Hindlimb muscle (tissue), 1 donor: ENCODE measurements at places on chromosomes 2 and 18.
A peak's percentile ranks its signal among the peaks of the same experiment; 100 is the strongest.

- no peak for DNase-seq
Measured at GRCh38 chr2:8086796-8087479, 594.9 kb upstream of the ID2 start.

GRCh38 chr2:215738351-215738750 lies 275.0 kb downstream of the MREG start:
- DNase-seq, result no peak

- peak; percentile 4 for DNase-seq
Measured at GRCh38 chr2:229715895-229716507, 1.6 kb upstream of the DNER start.

GRCh38 chr2:182740701-182741100 lies 24.6 kb downstream of the DNAJC10 start:
- no peak for DNase-seq

DNA sequence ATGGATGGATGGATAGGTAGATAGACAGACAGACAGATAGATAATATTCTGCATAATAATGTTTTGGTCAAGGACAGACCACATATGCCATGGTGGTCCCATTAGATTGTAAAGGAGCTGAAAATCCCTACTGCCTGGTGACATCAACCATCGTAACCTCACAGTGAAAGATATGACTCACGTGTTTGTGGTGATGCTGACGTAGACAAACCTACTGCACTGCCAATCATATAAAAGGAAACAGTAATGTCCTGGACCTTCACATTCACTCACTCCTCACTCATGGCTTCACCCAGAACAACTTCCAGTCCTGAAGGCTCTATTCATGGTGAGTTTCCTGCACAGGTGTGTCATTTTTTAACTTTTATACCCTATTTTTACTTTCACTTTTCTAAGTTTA lies 202.9 kb upstream of the TPO start:
- DNase-seq, result no peak

- no peak for DNase-seq
Measured at GRCh38 chr2:45180033-45180746, 170.9 kb upstream of the SIX2 start.

- no peak for DNase-seq
Measured at GRCh38 chr18:73688161-73688560, 459.5 kb downstream of the FBXO15 start.

- DNase-seq, result no peak
Measured at GRCh38 chr2:20313659-20314058, 37.0 kb downstream of the PUM2 start.

DNA sequence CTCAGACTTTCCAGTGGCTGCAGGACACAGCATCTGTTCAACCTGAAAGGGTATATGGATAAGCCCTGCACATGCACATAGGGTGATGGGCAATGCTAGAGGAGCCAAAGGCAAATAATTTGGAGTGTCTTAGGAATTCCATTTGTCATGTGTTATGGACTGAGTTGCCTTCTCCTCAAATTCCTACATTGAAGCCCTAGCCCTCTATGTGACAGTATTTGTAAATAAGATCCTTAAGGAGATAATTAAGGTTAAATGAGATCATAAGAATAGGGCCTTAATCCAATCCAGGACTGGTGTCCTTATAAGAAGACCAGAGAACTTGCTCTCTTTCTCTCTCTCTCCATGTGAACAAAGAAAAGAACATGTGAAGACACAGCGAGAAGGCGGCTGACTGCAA lies 42.9 kb upstream of the CREG2 start:
- DNase-seq, result no peak

- no peak for DNase-seq
Measured at GRCh38 chr2:105382177-105382576, 16.7 kb downstream of the FHL2 start.

DNA sequence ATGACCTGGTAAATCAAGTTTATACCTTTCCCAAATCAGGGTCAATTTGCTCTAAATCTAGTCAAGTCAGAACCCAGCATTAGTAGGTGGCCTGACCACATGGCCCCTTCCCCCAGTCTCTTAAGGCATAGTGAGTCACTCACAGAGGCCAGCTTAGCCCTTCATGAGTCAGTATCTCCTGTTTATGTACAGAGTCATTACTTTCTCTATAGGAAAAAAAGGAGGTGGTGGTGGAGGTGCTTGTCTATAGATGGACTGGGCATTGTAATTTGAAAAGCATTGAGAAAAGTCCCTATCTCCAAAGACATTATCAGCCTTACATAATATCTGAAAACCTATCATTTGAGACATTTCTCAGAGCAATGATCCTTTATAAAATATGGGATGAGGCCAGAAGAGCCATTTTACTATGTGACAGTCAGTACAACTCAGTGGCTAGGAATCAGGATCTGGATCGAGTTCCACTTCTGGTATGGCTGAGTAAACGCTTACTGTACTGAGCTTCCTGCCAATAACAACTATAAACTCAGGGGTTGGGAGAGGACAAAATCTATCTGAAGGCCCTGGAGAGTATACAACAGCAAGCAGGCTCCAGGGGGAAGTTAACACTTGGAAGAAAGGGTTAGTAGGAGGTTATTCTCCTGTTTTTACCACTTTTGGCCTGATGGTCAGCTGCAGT lies 22.5 kb upstream of the SIGLEC15 start:
- DNase-seq, result no peak

- DNase-seq, result no peak
Measured at GRCh38 chr2:113039719-113040118, 12.9 kb downstream of the IL36B start.

DNA sequence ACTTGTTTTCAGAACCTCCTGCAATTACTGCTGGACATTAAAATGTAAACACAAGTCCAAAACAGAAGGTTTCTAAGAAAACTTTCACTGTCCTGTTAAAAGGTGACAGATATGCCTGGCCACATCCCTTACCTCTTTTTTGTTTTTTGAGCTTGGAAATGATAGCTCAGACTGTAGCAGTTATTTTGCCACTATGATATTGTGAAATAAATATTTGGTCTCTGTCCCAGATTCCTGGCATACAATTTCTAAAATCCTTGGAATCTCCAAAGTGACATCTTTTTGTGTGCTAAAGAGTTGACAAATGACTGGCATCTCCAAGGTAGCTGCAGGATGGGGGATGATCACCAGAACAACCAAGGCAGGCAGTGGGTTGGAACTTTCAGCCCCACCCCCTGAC lies 16.8 kb downstream of the TPGS2 start:
- DNase-seq, result no peak

- no peak for DNase-seq
Measured at GRCh38 chr2:88596141-88596830, 31.0 kb downstream of the EIF2AK3 start.

DNA sequence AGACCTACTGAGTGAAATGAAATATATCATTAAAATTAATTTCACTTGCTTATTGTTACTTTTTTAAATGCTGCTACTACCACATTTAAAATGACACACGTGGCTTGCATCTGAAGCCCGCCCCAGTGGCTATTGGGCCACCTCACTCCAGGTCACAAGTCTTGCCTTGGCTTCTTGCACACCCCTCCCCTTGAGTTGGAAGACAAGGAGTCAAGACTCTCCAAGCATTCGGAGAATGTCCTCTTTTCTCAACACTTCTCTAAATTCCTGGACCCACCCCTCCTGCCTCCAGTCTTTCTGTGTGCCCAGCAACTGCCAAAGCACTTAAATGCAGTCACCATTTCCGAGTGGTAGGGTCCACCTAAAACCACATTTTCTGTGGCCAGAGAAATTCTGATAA lies 73.4 kb downstream of the ZBTB7C start:
- DNase-seq, result no peak

DNA sequence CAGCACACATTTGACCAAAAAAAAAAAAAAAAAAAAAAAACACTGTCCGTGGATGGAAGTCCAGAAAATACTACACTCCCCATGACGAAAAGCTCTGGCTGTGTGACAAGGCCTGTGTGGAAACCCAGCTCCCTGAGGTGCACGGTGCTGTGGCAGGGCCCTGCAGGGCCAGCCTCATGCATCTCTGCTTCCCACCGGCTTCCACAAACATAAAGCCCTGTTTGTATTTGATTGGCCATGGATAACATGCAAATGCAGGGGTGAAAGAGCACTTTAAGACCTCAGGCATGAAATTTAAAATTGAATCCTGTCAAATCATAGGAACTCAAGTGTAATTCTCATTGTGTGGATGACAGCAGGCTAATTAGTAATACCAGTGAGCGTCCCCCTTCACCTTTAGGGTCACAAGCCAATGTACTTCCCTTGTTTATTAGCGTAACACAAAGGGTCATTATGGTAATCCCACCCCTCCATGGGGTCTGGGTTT lies 757.2 kb downstream of the GALR1 start:
- DNase-seq, result no peak

DNA sequence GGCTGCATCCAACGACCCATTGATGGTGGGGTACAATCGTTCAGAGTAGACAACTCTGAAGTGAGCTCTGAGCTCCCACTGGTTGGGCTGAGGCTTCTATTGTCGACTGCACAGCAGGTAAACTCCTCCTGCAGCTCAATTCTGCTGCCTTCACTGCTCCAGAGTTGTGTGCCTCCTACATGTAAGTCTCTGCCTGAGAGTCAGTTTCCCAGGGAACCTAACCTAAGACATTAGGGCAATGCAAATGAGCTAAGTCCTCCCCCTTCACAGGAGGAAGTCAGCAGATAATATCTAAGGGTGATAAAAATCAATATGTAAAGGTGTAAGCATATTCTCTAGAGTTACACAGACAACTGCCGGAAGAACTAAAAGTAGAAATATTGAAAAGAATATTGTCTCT lies 22.5 kb upstream of the ACYP2 start:
- no peak for DNase-seq

- no peak for DNase-seq
Measured at GRCh38 chr18:62842898-62843297, 127.6 kb downstream of the PHLPP1 start.

DNA sequence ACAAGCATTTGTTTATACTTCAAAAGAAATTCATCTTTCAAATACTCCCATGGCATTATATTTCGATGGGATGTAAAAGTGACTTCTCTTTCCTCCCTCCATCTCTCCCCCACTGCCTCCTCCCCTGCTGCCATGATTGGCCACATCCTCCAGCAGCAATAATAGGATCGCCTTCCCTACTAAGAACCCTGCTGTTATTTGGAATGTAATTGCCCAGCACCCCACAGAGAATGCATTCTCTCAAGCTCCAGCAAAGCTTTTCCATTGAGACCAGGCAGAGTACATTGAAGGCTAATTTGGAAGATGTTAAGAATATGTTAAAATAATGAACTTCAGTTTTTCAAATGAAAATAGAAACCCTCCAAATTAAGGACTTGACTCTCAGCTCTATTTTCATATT lies 375.4 kb upstream of the ACVR2A start:
- DNase-seq, result no peak

DNA sequence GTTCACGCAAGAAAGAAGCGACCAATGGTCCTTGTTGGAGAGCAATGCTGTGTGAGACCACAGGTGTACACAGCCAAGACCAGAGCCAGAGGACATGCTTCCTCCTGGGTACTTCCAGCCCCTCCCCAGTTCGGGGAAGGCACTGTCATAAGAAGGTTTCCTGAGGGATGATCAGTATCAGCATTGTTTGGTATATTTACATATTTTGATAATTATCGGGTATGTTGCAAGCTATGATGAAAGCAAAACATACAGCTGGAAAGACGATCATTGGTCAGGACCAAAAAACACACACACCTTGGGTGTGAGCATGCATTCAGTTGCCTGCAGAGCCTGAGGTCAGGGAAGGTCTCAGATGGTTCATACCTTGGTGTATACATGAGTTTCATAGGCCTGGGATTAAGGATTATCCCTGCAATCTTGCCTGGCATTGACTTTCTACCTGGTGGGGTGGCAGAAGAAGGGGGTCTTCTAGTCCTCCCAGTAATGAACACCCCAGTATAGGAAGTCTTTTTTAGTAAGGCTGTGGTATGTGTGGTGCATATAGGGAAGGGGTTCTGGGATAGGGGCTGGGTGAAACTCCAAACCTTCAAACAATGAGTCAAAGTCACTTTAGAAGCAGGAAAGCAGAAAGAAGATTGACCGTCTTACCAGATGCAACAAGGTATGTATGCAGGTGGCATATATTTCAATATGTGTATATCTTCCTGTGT lies 2.9 kb downstream of the SERPINB2 start:
- DNase-seq, result no peak

DNA sequence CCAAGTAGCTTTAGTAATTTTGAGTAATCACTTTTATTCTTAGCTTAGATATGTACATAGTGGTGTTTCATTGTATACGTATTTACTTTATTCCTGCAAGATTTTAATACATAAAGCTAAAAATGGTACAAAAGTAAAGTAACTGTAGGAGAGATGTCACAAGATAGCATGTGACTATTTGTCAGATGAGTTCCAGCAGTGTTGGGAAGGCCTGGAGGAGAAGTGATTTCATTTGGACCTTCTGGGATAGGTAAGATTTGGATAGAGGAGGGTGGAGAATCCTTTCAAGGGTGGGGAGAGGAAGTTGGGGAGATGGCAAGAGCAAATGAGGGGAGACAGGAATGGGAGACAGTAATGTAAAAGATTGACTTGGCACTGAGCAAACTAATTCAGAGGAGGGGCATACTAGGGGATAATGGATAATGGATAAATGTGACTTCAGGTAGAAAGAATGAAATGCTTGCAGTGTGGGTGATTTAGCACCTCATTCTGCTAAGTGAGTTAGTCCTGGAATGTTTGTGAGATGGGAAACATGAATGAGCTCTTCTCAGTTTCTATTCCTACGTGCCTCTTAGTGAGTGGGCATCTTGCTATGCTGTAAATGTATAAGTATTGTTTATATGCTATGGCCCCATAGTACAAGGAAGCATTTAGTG lies 10.5 kb downstream of the WDR43 start:
- DNase-seq, result no peak

GRCh38 chr2:168645696-168646338 lies 156.6 kb upstream of the NOSTRIN start:
- no peak for DNase-seq

DNA sequence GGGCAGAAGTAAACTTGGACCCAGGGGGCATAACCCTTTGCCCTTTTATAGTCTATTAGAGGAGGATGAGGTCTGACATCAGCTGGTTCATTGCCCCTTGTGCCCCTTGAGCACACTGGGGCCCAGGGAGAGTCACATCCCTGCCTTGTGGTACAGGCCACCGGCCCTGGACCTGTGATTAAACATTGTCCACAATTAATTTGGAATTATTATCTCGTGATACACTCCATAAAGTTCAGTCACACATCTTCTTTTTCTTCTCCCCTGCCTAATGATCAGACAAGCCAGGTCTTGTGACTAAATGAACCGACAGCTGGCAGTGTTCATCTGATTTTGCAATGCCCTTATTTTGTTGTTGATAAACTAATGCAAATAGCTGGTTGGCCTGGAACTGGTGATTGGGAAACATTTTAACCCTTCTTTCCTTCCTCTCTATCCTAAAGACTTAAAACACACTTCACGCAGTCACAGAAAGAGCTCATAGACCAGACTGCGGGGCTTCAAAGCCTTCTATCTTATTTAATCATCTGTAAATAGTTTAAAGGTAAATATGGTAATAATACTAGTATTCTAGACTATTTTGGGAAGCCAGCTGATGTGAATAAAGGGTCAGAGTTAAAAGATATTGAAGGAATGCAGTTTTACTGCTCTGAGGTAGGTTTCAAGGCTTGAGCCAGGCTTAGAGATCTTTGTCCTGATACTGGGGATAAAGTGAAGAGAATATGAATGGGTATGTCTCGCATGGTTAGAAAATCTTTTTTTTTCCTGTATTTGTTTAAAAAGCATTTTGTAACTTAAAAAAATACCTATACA lies 13.4 kb downstream of the IL1R1 start:
- DNase-seq, result no peak
